ENCODE measurements at places on chromosomes 12 and 14. TPM values are rescaled to one million over a fixed set of nuclear protein-coding genes. Genes with fewer than 3 reads are reported as not detected.

The ESPL1 gene
- 21.4 TPM for total RNA-seq

The KRT79 gene
- total RNA-seq = not detected

The CYP46A1 gene
- total RNA-seq = 0.42 TPM

The CLEC1A gene
- total RNA-seq = not detected

The ERG28 gene
- 16.3 TPM for total RNA-seq

The RTL1 gene
- 0.19 TPM for total RNA-seq

The ITGA5 gene
- 195 TPM for total RNA-seq

The KRT5 gene
- total RNA-seq = 0.49 TPM

The TEX22 gene
- 0.29 TPM for total RNA-seq

The CCDC175 gene
- not detected for total RNA-seq

The ITGA7 gene
- 1.6 TPM for total RNA-seq

The CELA1 gene
- not detected for total RNA-seq

The SPPL3 gene
- 29.5 TPM for total RNA-seq

The CLEC4C gene
- not detected for total RNA-seq

The SLCO1B3 gene
- 12.4 TPM for total RNA-seq

The HOXC13 gene
- total RNA-seq = 16.4 TPM

The COCH gene
- total RNA-seq = 27.1 TPM

The MMP19 gene
- total RNA-seq = 0.49 TPM

The NRL gene
- total RNA-seq = 1.1 TPM

The OTX2 gene
- not detected for total RNA-seq
